ENCODE measurements at places on chromosomes 16 and 17. TPM values are rescaled to one million over a fixed set of nuclear protein-coding genes. Genes with fewer than 3 reads are reported as not detected.

Gene CES3
- total RNA-seq = 1.4 TPM

Gene KRT222
- under 0.01 TPM for total RNA-seq

Gene DRC3
- total RNA-seq = 0.14 TPM

Gene CRHR1
- not detected for total RNA-seq

Gene PHOSPHO1
- not detected for total RNA-seq

Gene SUMO2
- total RNA-seq = 60.5 TPM
